ENCODE measurements at places on chromosomes 5 and 9.

DNA sequence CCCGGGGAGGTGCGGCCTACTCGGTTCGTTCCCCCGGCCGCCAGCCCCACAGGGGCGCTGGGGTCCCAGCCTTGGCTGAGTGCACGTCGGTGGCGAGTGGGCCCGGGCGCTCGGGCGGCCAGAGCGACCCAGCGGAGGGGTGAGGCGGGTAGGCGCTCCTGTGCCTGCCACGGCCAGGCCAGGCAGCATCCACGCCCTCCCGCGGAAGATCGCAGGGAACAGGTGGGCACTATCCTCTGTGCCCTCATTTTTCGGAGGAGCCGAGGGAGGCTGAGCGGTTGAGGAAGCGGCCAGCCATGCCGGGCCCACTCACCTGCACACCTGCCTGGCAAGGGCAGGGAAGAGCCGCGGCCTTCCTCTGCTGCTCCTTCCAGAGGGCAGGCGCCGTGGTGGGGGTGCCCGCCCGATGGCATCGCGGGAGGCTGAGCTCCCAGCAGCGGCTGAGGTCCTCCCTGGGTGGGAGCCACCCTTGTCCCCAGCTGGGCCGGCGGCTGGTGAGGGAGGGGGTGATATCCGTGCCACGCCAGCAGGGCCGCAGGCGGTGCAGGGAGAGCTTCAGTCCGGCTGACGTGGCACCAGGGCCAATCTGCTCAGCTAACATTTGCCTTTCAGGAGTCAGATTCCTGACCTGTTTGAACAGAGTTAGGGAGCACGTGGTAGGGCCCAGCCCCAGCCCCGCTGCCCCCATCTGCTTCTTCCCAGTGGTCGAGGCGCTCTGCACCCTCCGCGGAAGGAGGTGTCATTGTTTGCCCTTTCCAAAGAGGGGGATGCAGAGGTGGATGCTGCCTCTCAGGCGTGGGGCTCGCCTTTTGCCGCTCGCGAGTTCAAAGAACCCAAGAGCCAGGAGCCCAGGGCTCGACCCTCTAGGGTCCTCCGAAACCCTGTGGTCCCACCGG lies 1.6 kb upstream of the SEC16A start:
- DNase-seq = peak; percentile 20

DNA sequence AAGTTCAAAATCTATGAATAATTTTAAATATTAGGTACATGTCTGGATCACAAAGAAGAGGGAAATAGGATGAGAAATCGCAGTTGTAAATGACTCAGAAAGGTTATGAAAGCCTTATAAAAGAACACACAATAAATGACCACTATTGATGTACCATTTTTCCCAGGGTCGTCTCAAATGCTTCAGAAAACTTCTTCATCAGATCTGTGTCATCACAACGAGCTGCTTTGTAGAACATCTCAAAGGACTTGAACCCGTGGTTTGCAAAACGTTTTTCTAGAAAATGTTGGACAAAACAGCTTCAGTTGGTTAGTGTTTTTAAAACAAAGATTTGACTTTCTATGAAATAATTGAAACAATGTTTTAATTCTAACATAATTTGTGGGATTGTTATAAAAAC lies 100.1 kb downstream of the SVEP1 start:
- no peak for DNase-seq

GRCh38 chr9:84799251-84799650 lies 129.7 kb downstream of the NTRK2 start:
- DNase-seq = no peak

GRCh38 chr5:68333649-68334552 lies 118.3 kb downstream of the PIK3R1 start:
- no peak for DNase-seq

GRCh38 chr5:96222129-96222528 lies 210.9 kb downstream of the PCSK1 start:
- DNase-seq = no peak

DNA sequence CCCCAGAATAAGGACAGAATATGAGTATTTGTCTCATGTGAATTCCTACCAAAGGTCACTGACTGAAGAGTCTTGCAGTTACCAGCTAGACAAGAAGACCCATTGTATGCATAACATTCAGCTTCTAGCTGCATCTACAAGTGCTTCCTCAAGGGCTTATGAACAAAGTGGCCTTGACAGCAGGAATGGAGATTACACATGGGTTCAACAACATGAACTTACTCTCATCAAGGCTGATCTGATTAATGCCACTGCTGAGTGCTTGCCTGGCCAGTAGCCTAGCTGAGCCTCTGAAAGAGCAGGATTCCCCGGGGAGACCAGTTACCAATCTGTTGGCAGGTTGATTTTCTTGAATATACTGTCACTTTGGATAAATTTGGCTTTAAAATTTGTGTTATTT lies 76.7 kb upstream of the CHD1 start:
- DNase-seq = no peak

DNA sequence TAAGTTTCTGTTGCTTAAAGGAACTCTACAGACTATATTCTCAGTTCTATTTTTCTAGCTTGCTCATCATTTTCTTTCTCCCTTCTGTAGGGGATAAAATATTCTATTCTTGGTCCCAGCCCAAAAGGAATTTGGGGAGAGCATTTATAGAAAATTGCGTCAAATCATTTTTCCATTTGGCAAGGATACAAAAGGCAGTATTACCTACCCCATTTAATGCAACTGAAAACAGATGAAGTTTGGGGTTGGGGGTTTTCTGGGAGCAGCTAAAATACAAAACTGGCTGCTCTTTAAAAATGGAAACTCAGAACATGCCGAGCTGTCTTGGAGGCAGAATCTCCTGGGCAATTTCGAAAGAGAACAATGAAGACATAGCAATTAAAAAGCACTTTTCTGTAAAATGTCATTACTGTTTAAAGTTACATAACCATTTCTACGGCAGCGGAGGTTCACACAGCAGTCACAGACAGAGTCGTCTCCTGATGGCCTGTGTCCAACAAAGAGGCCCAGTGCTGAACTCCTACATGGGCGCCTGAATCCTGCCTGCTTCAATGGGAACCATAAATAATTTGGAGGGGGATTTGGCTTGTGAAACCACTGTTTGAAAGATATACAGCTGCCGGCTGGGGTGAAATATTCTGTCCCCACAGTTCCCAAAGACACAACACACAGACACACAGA lies 152.4 kb downstream of the BRINP1 start:
- no peak for DNase-seq

DNA sequence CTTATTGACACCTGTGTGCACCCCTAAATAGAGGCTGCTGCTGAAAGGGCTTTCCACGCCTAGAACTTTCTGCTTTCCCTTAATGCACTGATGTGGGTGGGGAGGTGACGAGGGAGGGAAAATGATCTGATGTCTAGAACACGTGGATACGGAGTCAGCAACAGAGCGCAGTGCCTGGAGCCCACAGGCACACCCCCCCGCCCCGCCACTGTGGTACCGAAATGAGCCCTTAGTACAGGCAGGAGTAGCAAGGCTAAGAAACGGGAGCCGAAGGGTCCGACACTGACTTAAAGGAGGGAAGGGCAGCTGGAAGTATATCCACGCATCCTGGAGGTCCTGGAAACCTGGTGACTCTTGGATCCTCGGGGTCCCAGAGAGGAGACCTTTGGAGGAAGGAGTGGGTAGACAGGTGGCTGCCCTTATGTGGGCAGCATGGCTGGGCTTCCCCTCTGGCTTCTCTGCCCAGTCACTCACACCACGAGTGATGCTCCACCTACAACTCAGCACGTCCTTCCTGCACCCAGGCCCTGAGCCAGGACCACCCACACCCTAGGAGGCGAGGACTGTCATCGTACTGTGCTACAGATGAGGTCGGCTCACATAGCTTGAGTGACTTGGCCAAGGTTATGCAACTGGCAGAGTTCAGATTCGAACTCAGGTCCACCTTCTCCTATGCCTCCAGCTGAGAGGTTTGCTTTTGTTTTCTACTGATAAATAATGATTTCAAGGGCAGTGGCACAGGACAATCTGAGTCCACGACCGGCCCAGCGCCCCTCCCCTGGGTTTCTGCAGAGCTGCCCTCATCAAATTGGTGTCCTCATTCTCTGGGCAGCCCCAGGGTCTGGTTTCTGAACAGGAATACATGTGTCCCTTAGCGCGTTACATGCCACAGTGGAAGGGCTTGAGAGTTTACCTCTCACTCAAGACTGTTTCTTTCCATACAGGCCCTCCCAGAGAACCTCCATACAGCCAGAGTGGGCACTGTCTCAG lies 4.7 kb upstream of the VAV2 start:
- no peak for DNase-seq

DNA sequence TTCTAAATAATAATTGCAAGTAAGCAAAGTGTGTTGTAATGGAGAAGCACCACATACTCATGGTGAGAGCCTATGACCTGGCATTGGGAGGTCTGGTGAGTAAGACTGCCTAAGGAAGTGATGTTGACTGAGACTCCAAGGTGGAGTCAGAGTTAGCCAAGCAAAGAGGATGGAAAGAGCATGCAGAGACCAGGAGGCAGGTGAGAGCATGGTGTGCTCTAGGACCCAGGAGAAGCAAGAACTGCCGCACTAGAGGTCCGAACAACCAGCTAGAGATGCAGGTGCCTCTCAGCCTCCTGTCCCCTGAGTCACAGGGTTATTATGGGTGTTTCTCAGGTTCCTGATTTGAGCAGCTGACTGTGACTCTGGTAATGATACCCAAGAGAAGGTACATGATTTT lies 27.3 kb downstream of the ANP32B start:
- DNase-seq = no peak

- DNase-seq = no peak
Observed at GRCh38 chr5:141883184-141883891, 5.1 kb upstream of the PCDH1 start.

GRCh38 chr9:134165357-134166315 lies 1.3 kb upstream of the RNU6ATAC start:
- no peak for DNase-seq

DNA sequence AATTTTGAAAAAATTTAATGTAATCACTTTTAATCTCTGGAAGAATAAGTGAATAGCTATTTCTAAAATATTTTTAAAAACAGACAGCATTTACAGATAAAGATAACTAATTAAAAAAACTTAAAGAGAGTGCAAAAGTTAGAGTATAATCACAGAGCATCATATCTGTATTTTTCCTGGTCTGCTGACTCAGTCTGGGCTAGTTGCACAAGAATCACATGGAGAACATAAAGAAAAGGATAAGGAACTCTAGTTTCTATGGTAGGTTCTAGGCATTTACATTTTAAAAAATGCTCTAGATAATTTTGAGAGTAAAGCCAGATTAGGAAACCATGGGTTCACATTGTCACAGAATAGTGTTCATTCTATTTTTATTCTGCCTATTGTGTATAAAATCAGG lies 347.4 kb downstream of the PSAT1 start:
- DNase-seq = no peak

DNA sequence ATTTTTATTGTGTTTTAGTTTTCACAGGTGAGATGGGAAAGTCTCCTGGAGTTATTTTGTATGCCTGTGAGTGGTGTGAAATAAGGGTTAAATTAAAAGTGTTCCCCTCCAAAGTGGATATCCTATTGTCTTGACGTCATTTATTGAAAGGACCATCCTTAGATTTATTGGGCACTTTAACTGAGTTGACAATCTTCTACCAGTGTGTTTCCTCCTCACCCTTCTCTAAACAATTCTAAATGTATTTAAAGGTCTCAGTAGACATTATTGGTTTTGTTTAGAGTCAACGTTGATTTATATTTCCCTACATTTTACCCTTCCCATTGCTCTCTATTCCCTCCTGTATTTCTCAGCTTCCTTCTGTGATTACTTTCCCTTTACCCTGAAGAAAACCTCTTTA lies 40.8 kb downstream of the PRRC1 start:
- no peak for DNase-seq
